Stimulated activated CD4-positive, alpha-beta T cell treated with anti-CD3 and anti-CD28 coated beads, Interleukin-4, amount 100 ng/mL, for 1 hour (primary cell): ENCODE measurements at places on chromosomes 2 and 18.

DNA sequence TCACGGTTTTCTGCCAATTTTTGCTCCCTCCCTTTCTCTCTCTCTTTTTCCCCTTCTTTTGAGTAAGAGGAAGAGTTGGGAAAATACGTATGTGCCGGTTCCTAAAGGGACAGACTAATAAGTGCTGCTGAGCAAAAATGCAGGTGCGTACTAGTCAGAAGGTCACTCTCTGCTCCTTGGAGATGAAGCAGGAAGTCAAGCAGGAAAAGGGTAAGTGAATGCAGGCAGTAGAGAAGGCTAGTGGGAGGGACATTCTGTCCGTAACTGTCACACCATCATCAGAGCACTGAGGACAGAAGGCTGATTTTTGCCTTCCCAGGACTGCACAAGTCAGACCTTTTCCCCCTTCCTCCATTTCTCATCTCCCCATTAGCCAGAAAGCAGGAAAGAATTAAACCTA lies 105.7 kb downstream of the CDH2 start:
- no peak for DNase-seq

DNA sequence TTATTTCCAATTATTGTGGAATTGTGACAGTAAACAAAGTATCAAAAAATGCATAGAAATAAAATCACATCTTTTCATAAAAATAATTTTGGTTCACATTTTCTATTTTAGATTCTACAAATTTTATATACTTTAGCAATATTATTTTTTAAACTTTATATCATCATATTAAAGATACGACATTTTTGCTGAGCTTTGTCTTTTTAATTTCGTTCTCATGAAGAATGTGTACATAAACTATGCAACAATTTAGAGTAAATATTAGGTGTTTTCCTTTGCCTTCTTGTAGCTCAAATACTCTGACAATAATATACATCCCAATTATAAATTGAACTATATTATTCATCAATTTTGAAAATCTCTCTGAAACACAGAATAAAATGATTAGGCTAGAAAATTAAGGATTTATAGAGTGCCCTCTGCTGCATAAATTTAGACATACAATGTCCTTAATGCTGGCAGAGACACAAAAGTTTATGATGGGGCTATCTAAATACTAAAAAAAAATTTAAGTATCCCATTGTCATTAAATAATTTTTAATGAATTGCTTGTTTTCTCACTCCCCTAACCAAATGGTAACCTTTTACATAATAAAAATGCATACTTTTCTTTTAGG lies 45.7 kb downstream of the CCDC102B start:
- DNase-seq: no peak

DNA sequence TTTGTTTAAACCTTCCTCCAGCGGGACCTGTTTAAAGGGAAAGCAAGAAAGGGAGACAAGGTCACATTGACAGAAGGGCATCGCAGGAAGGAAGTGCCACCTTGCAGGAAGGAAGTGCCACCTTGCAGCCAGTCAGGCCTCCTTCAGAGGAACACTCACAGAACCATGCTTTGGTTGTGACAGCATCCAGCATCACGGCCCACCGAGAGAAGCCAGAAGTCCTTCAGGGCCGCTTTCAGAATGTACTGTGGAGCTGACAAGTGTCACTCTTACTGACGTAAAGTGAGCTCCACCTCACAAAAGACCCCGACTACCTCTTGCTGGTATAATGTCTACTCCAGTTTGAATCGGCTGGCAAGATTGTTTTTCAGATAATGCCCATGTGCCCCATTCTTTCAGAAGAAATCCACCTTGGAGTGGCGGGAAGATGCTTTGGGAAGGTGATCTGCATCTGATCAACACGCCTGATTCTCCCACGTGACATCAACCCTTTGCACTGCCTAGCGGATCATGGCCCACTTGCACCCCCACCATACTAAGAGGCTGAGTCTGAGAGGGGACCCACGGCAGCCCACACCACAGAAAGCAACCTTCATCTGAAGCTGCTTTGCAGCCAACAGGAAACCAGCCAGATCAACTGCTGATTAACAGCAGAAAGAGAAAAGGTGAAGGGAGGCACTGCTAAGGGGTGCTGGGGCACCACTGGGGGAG lies 99.8 kb downstream of the UXS1 start:
- peak; percentile 46 for DNase-seq

GRCh38 chr2:202221873-202222272 lies 16.5 kb downstream of the SUMO1 start:
- no peak for DNase-seq

- DNase-seq: no peak
Measured at GRCh38 chr2:37886745-37887144, 38.3 kb upstream of the RMDN2 start.

DNA sequence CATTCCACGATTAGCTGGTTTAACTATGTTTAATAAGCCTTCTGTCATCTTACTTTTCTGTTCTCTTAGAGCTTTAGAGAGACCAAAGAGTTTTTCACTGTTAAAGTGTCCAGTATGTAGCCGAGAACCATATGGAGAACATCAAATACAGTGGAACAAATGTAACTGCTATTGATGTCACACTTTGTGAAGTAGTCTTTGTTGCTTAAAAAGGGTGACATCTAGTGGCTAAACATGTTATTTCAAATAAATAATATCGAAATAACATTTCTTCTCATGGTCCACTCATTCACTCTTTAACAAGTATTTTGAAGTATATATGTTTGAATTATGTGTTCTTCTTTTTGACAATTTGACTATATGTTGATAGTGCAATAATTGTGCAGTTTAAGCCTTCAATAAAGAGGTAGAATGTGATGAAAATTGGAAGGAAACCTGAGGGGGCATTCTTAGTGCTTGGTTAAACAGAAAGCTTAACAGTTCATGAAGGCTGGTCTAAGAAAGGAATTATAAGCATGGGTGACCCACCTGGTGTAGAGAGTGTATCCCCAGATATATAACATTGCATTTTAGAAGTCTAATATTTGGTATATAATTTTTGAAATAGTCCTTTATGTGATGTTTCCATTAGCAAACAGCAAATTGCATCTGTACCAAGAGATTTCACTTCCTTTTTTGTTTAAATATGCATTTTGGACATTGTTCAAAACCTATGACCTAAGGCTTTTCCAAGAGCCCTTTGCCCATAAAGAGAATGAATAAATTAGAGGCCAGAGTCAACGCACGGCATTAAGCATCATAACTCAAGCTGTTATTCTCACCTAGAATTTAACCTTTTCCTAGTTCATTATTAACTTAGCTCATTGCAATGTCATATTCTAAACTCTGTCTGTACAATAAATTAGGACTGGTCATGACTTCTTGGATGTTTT lies 112.1 kb downstream of the KYNU start:
- DNase-seq: no peak

DNA sequence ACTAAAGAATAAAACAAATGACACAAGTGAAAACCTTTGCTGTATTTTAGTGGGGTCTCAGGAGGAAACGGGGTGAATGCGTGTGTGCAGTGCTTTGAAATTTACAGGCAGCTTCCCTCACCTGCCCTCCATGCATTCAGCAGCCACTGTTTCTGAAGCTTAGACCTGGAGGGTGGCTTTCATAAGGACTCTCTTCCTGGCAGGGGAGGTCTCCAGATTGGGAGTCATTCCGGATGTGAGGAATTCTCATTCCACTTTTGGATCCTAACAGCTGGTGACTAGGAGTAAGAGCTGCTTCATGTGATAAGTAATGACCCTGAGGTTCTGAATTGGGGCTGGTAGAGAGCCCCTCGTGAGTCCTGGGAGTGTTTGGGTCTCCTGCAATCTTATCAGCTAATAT lies 192.5 kb downstream of the SH3BP4 start:
- DNase-seq: no peak

DNA sequence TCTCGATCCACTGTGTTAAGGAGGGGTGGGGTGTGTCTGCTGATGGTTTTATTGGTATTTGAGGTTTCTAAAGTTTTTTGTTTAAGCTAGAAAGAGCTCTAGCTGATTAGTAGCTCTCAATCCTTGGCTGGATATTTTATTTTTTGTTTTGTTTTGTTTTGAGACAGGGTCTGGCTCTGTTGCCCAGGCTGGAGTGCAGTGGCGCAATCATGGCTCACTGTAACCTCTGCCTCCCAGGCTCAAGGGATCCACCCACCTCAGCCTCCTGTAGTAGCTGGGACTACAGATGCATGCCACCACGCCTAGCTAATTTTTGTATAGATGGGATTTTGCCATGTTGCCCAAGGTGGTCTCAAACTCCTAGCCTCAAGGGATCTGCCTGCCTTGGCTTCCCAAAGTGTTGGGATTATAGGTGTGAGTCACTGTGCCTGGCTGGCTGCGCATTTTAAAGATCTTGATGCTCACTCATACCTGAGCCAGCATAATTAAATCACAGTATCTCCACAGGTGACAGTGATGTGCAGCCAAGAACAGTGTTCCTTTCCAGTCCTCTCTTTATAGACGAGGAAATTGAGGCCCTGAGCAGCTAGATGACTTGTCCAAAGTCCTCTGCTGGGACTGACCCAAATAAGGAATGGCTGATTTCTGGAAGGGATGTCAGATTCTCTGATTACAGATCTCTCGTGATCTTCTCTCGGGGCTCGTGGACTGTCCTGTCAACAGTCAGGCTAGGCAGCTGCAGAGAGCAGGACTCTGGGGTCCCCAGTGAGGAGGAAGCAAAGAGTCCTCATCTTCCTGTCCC lies 44.5 kb downstream of the SPTBN1 start:
- no peak for DNase-seq

- no peak for DNase-seq
Measured at GRCh38 chr2:192948316-192948715, 753.6 kb upstream of the TMEFF2 start.

GRCh38 chr2:23583467-23583866 lies 198.5 kb downstream of the KLHL29 start:
- no peak for DNase-seq

- DNase-seq: no peak
Measured at GRCh38 chr2:9167718-9168657, 38.6 kb upstream of the ASAP2 start.

DNA sequence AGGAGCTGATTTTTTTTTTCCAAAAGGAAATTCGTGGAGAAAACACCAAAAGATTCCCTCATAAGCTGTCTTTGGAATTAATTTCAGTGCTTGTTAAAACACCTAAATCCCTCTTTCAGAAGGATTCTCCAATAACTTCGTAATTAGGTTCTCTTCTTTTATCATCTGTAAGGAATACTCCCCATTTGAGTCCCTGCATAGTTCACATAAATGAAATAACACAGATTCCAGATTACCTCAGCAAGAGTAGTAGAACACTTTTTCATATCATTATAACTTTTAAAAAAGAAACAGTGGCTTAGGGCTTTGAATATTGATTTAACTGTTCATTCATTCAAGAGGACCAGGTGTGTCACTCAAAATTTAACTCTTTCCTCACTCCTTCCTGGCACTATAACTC lies 55.5 kb downstream of the ARHGAP28 start:
- DNase-seq: no peak

GRCh38 chr18:74963820-74964446 lies 245.0 kb downstream of the PTGR3 start:
- DNase-seq: no peak

DNA sequence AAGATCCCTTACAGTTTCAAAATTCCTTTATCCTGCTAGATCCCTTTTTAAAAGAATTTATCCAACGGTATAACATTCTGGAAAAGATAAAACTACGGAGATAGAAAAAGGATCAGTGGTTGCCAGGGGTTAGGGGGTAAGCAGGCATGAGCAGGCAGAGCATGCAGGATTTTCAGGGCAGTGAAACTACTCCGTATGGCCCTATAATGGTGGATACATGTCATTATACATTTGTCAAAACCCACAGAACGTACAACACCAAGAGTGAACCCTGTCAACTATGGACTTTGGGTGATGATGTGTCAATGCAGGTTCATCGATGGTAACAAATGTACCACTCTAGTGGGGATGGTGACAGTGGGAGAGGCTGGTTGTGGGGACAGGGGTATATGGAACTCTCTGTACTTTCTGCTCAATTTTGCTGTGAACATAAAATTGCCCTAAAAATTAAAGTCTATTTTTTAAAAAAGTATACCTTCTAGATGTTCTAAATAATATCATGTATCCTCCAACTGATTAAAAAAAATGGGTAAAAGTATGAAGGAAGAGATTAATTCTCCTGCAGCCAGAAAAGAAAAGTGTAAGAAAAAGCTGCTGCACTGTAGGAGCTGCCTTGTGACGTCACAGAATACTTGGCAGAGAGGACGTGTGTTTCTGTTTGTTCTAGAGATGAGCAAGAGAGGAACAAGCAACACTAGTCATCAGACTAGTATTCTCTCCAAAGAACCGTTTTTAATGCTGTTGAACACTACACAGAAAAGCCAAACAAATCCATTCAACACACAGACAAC lies 23.6 kb downstream of the ANKRD44 start:
- no peak for DNase-seq

GRCh38 chr2:205781244-205781931 lies 99.1 kb downstream of the NRP2 start:
- no peak for DNase-seq

DNA sequence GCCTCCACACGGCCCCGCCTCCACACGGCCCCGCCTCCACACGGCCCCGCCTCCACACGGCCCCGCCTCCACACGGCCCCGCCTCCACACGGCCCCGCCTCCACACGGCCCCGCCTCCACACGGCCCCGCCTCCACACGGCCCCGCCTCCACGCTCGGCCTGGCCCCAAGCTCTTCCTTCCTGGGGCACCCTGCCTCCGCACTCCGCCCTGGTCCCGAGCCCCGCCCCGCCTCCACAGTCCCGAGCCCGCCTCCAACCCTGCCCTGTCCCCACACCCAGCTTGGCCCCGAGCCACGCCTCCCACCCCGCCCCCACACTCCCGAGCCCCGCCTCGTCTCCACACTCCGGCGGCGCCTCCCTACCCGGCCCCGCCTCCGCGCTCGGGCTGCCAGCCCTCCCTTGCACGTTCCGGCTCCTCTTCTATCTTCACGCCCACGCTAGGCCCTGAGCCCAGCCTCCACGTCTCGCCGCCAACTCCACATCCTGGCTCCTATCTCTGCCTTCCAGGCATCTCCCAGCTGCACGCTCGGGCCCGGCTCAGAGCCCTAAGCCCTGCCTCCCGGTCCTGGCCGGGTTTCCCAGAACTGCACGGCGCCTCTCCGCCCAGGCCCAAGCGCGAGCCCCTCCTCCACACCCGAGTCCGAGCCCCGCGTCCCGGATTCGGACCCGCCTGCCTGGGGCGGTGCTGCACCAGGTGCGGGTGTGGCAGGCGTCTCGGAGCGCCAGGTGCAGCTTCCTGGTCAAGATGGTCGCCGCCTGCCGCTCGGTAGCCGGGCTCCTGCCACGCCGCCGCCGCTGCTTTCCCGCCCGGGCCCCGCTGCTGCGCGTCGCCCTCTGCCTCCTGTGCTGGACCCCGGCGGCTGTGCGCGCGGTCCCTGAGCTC lies at the start of gene TMEM87B:
Gene TMEM87B (plus strand): TSS at position 423 of the 883 bp plus-strand sequence. CDS start 323 bp downstream, at position 746.
- DNase-seq: peak; percentile 97

- peak; percentile 22 for DNase-seq
Measured at GRCh38 chr18:32049393-32050171, 31.0 kb downstream of the RNF125 start.

- DNase-seq: no peak
Measured at GRCh38 chr2:38971377-38971776, 81.7 kb downstream of the ARHGEF33 start.

GRCh38 chr2:31428001-31428418 lies 13.5 kb upstream of the XDH start:
- DNase-seq: no peak
